RKO (cell line): ENCODE measurements at places on chromosomes 6 and 20.

- DNase-seq = no peak
These were observed 171.4 kb upstream of the RSPO3 start for GRCh38 chr6:126947070-126947469.

DNA sequence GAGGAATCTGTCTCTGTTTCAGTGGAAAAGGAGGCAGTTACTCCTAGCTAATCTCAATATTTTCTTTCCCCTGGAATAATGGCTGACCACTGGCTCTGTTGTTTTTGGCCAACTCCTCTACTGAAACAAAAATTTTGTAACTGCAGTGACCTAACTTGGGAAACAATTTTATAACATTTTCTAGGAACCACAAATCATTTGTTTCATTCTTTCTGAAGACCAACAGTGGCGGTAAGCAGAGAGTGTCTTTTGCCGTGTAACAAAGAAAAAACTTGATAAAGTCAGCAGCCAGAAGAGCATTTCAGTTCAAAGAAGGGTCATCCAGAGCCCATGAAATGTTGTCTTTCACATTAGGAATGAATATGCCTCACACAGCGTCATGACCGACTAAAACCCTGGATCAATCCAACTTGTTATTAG is 11.8 kb upstream of the BFSP1 start:
- DNase-seq = no peak

DNA sequence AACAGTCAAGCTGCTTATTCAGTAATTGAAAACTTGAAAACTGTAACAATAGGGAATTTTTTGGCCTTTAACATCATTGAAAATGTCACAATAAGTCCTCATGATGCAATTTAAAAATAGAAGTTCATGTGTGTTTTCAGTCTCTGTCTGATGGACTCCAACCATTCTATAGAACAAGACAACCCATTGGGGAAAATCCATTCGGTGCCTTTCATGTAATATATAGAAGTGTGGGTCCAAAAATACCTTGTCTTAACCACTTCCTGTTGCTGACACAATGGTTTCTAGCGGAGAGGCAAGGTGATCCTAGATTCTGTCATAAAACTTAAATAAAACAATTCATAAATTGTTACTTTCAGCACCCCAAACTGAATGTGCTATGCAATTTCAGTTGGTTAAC is 1131.3 kb upstream of the MAP3K7 start:
- DNase-seq = no peak

DNA sequence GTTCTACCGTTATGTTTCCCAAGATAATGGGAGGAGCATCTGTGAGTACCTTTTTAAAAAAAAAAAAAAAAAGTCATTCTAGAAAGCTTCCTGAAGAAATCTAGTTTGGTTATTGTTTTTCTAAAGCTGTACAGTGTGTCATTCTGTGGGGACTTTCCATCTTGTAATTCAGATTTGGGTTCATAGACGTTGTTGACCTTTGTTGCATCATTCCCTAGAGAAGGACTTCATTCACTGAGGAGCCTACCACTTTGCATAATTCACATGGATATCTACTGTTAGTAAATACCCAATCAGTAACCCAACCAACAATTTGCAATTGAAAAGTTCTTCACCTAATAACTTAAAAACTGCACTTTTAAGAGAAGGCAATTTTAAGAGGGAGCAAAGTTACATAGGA is 60.1 kb downstream of the RPP40 start:
- no peak for DNase-seq

GRCh38 chr20:32577657-32578056 is 7.5 kb downstream of the NOL4L start:
- no peak for DNase-seq

DNA sequence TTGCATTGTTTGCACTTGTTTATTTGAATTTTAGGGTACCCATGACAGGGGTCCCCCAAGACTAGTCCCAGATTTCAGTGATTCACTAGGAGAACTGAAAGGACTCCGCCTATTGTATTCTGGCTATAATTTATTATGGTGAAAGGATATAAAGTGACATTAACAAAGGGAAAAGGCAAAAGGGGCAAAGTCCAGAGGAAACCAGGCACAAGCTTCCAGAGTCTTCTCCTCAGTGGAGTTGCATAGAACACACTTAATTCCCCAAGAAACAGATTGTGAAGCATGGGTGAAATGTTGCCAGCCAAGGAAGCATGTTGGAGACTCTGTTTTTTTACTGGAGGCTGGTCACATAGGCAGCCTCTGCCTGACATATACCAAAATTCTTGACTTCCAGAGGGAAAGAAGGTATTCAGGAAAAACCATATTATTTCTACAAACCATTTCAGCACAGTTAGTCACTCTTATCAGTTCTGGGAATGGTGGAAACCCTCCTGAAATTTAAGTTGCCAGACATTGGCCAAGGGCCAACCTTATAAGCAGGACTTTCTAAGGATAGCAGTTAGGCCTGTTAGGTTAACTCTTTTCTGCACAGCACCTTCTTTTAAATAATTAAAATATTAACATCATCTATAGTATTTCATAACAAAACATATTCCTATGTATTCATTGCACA is 71.8 kb downstream of the FIG4 start:
- DNase-seq = no peak

DNA sequence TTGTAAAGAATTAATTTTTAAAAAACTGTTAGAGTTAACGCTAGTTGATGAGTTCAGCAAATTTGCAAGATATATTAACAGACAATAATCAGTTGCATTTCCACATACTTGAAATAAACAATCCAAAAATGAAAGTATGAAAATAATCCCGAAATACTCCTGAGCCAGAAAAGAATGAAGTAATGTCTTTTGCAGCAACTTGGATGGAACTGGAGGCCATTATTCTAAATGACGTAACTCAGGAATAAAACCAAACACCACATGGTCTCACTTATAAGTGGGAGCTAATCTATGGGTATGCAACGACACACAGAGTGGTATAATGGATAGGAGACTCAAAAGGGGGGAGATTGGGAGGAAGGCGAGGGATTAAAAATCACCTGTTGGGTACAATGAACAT is 872.9 kb upstream of the GJE1 start:
- DNase-seq = no peak

- DNase-seq = no peak
These were observed 255.5 kb downstream of the TBC1D7 start for GRCh38 chr6:13072686-13073347.

- DNase-seq = no peak
These were observed 84.4 kb downstream of the PPP1R14C start for GRCh38 chr6:150227281-150227680.

- no peak for DNase-seq
These were observed 251.1 kb downstream of the FOXC1 start for GRCh38 chr6:1860756-1861348.

GRCh38 chr20:19435316-19435715 is 222.9 kb downstream of the SLC24A3 start:
- DNase-seq = no peak

DNA sequence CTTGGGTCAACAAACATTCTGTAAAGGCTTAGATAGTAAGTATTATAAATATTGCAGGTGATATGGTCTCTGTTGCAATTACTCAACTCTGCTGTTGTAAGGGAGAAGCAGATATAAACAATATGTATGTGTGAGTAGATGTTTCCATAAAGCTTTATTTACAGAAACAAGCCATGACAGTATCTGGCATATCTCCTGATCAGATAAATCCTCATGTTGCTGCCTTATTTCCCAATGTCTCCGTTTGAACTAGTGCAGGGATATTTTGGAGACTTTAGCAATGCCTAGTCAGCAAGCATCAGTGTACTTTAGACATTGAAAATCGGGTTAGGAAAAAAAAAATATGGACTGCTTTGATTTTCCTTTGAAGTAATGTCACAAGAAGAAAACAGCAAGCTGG is 96.1 kb downstream of the LAMA2 start:
- no peak for DNase-seq

- DNase-seq = no peak
These were observed 37.9 kb upstream of the SNAP25 start for GRCh38 chr20:10180651-10181235.

GRCh38 chr6:158381214-158381613 is 68.9 kb downstream of the TULP4 start:
- no peak for DNase-seq

GRCh38 chr6:116471531-116471930 is 10.4 kb downstream of the CALHM6 start:
- DNase-seq = no peak

DNA sequence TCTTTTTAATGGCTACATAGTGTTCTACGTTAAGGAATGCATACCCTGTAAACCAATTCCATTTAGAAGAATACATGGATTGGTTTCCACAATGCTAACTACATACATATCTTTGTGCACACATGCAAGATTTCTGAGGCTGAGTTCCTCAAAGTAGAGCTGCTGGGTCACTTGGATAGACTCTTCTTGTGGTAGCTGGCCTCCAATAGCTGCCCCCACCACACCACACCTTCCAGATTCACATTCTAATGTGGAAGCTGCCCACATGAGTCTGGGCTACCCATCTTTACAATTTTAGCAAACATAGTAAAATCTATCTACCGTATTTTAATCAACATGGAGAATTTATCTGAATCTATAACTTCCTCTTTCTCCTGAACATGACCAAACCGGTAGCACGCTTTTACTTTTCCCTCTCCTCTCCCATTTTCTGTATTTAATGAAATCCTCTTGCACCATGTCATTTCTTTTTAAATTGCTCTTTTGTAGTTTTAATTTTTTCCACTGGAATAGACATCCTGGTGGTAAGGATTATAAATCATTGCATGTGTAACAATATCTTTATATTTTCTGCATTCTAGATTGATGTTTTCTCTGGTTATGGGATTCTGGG is 74.7 kb upstream of the CITED2 start:
- no peak for DNase-seq

DNA sequence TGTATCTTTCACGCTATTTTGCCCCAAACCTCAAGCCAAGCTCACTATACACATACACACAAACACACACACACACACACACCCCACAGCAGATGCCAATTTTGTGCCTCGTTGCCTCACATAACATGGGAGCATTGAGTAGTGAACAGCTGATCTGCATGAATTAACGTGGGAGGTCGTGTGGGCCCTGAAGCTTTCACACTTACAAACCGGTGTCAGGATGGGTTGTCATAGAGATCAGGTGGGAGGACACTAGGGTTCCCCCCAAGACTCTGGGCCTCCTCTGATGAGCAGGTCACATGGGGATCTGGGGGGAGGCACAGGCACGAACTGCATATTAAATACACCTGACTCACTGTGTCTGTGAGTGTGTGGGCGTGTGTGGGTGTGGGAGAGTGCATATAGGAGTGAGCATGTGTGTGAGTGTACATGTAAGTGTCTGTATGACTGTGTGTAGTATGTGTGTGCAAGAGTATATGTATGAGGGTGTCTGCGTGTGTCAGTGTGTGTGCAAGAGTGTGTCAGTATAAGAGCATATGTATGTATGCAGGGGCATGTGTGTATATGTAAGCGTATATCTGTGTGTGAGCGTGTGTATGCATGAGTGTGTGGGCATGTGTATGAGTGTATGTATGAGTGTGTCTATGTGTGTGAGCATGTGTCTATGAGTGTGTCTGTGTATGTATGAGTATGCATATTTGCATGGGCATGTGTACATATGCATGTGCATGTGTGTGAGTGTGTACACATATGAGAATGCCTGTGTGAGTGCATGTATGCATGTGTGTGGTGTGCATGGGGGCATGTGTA is 370.4 kb downstream of the PREX1 start:
- no peak for DNase-seq

- no peak for DNase-seq
These were observed at the start of gene RIMS1 for GRCh38 chr6:71886184-71887005. RIMS1 (plus strand) TSS chr6:71886550; CDS start chr6:71887024, 474 bp downstream.

DNA sequence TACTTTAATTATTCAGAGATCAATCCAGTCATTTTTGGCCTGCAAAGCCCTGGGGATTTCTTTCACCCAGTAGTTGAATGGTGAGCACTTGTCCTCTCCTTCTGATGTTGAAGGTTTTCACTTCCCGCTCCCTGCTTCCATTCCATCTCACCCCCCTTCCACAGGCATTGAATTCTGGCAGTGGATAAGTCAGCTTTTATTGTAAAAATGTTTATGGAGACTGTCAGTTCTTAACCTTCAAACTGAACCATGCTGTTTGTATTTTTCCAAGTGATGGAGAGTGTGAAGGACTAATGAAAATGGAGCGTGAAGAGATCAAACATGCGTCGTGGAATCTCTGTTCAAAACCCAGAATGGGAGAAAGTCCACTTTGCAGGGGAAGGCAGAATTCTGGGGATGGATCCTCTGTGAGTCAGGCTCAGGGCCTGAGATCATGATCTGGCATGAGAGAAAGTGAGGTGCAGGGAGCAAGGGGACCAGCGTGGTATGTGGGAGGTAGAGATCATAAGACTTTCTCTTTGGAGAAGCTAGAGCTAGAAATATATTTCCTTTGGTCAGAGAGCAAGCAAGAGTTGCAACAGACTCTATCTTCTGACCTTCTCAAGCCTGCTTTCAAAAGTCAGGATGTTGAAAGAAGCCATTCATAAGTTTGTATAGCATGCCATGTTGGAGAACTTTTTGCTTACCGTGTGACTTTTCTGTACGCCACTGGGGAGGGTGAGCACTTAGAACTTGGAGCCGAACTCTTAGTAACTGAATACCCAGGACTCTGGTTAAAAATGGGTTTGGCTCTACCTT is 30.2 kb downstream of the ISM1 start:
- DNase-seq = no peak
